GM23338 (cell line): ENCODE measurements at places on chromosomes 5 and 9.

- no peak for DNase-seq
Observed at GRCh38 chr9:93130861-93131481, 3.1 kb downstream of the NINJ1 start.

DNA sequence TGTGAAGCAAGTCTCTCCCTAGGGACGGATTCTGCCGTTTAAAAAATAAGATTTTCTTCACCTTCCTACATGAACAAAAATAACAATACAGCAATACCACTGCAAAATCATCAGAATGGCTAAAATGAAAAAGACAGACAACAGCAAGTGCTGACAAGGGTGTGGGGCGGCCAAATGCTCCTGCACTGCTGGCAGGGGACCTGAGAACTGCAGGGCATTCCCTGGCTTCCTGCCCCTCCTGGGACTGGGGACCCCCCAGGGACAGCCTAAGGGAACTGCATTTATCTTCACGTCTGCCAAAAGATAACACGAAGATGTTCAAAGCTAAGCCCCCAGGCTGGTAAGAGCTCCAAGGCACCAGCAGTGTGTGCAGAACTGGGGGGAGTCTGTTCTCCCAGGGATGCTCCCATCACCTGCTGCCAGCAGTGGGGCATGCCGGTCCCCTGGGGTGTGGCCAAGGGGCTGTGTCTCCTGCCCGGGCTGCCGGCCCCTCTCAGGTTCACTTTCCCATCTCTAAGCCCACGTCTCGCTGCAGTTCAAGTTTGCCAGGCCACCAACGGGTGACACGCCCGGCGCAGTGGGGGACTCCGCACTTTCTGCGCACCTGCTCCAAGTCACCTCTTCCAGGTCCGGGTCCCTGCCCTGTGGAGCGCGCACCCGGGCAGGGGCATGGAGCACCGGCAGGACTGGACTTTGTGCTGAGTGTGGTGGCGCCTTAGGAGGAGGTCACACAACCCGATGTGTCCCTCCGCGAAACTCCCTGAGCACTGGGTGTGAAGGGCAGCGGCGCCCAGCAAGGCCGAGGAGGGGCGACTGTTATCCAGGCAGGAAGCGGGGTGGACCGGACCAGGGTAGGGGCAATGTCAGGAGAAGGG is 4.5 kb upstream of the EGFL7 start:
- no peak for DNase-seq

- DNase-seq, result no peak
Observed at GRCh38 chr5:133230823-133231578, 179.2 kb downstream of the HSPA4 start.

DNA sequence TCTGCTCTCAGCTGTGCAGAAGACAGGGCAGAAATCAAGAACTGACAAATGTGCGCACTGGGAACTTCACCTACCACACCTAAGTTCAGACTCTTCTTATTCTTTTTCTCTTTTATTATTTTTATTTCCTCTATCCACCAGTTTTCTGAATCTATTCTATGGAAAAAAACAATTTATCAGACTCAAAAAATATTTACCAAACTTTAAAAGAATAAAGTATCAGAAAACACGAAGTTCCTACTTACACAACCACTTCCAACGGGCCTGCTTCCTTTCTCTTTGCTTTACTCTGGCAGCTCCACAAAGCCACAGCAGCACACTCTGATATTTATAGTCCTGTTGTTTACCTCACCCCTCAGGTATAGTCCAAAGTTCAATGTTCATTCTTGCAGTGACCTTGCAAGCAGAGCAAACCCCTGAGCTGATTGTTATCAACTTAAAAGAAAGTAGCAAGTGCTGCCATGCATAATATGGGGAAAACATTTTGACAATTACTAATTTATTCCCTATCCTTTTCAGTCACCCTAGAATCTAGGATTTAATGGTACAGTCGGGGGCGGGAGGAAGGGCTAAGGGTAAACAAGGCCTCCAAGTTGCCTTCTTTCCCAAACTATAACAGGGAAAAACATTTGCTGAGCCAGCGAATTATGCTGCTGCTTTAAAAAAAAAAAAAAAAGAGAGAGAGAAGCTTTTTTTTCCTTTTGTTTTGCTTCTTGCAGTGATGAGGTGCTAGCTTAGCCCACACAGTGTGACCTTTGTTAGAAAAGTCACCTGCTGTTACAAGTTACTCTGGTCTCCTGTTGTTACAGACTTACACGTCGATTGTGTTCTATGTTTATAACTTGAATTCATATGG is at the start of gene SELENOP:
SELENOP (minus strand) TSS at position 302 of the 856 bp plus-strand sequence. CDS start 3,539 bp downstream, outside the sequence.
- DNase-seq, result peak; percentile 75

DNA sequence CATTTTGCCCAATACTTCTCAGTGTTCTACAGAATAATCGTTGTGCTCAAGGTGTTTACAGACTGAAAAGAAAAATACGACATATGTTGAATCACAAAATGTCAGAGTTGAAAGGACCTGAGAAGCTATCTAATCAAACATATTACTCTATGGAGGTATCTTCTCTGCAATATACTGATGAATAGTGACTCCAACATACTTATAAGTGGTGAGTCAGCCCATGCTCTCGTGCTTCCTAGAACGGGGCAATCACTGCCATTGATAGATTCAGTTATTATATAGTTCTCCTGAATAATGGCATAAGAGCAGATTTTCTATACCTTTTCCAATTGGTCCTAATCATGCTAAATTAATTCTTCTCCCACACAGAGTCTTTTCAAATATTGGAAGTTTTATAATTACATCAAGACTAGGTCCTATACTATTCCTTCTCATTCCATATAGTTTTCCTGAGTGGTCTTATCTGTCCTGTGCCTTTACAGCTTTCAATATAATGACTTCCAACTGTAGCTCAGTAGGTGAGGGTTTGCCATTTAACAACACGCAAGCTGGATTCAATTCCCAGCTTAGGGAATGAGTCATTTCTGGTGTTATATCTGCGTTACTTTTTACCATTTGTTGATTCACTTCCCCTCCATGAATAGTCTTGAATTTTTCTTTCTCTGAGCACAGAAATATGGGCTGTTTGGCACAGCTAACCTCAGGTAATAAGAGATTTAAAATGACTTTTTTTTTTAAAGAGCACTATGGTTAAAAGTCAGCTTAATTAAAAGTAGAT is 81.1 kb downstream of the PLK2 start:
- no peak for DNase-seq

DNA sequence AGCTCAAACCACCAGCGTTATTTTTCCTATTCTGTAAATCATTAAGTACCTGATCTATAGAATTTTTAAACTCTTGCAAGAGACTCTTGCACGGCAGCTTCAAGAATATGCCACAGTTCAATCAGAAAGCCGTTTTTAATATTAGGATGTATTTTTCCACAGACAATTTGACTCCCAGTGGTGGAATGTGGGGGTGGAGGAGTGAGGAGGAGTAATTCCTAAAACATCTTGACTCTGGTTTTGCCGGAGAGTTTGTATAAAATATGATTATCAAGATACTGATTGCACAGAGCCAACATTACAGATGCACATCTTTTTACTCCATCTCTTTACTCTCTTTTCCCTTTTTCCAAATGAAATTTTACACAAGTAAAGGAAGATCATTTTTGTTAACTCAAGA is 288.3 kb downstream of the ENC1 start:
- no peak for DNase-seq

- no peak for DNase-seq
Observed at GRCh38 chr5:147189109-147189424, 45.8 kb upstream of the STK32A start.

DNA sequence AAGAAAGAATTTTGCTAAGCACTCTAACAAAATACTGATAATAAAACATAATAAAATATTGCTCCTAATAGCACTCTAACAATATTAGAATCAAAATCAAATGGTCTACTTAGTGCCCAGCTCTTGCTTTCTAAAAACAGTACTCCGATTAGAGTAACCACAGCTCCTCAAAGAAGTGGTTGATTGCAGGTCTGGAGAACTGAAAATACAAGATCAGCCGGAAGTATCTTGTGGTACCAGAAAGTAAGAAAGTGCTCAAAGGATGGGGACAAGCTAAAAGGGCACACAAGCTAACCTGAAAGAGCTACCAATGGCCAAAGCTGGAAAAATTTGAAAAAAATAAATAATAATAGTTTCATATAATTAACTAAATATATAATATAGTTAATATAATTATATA is 119.2 kb downstream of the CWC27 start:
- DNase-seq, result no peak
